ENCODE measurements at places on chromosomes 6 and 20.

GRCh38 chr6:128606611-128607010 lies 86.2 kb upstream of the PTPRK start:
- DNase-seq, result no peak

- DNase-seq, result no peak
Observed at GRCh38 chr20:47038566-47039560, 144.2 kb downstream of the EYA2 start.

DNA sequence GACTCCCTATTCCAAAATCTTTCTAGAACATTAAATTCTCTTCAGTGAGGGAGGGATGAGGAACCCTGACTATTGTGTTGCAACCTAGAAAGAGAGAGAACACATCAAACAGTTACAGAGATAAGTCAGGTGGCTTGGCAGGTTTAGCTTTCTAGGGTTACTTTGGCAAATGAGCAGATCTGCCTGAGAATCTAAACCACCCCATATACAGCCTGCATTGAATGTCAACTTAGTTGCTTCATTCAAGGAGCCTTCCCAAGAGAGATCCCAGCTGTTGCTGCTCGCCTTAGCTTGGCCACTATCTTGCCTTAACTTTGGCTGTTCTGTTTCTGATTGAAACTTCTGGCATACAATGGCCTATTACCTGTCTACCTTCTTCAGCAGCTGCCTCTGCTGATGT lies 74.7 kb upstream of the TCF21 start:
- DNase-seq, result no peak

DNA sequence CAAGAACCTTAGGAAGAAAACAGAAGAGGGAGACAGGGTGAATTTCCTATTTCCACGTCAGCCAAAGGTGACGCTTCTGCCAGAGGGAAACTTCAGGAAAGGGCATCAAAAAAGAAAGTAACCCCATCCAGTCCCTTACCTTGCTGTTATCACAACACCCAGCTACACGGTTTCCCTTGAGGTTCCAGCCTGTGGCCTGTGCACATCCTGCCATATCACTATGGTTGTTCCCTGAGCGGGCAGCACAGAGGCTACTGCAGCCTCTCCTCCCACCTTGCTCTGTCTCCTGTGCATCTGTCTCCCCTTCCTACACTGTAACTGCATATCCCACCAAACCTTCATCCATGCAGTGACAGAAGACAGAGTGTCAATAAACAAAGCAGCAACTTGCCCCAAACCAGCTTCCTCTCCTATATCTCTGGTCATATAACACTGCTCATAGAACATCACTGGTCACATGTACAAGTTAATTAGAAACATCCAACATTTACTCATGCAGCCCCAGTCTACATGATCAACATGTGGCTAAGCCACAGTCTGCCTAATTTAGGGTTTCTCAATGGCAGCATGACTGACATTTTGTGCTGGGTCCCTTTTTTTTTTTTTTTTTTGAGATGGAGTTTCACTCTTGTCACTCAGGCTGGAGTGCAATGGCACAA lies 54.7 kb downstream of the GFOD1 start:
- DNase-seq, result no peak

GRCh38 chr6:45104429-45104828 lies 223.7 kb upstream of the RUNX2 start:
- DNase-seq, result no peak

DNA sequence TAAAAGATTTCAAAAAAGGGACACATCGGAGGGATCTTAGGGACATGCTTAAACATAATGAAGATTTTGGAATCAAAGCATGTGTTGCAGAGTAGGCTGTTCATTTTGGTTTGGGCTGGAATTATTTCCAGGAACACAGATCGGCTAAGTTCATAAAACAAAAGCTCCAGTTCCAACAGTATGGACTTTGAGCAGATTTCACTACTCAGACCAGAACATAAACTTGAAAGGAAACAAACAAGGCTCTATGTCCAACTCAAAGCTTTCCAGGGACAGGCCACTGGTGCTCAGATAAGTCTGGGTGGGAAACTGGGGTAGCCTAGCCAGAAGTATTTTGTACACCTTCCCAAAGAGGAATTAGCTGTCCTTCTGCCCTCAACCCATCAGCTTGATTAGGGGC lies 51.2 kb upstream of the GMPR start:
- DNase-seq, result no peak

- DNase-seq, result no peak
Observed at GRCh38 chr6:106539936-106540335, 89.4 kb downstream of the RTN4IP1 start.

GRCh38 chr6:69340196-69340595 lies 456.6 kb downstream of the LMBRD1 start:
- DNase-seq, result no peak

- DNase-seq, result peak; percentile 40
Observed at GRCh38 chr6:79946272-79947190, 822 bp downstream of the ELOVL4 start.

DNA sequence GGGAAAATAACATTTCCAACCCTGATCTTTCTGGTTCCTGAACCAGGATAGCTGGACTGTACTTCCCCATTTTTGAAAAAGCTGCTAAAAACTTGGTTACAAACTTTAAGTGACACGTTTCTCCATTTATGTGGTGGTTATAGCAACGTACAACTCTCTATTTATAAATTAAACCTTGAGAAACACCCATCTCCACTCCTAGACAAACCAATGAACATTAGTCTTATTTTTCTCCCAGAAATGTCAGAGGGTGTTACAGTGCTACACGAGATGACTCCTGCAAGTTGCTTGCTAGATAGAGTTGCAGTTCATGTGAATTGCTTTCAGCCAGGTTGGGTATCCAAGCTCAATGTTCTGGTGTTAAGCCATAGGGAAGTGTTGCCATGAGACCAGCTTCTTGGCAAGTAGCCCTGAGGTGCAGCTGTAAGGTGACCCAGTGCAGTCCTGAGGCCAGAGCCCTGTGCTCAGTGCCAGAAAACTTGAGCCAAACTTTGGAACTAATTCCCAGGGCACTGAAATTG lies 51.3 kb upstream of the REV3L start:
- DNase-seq, result peak; percentile 20

GRCh38 chr20:23092861-23093495 lies 6.9 kb upstream of the CD93 start:
- no peak for DNase-seq

DNA sequence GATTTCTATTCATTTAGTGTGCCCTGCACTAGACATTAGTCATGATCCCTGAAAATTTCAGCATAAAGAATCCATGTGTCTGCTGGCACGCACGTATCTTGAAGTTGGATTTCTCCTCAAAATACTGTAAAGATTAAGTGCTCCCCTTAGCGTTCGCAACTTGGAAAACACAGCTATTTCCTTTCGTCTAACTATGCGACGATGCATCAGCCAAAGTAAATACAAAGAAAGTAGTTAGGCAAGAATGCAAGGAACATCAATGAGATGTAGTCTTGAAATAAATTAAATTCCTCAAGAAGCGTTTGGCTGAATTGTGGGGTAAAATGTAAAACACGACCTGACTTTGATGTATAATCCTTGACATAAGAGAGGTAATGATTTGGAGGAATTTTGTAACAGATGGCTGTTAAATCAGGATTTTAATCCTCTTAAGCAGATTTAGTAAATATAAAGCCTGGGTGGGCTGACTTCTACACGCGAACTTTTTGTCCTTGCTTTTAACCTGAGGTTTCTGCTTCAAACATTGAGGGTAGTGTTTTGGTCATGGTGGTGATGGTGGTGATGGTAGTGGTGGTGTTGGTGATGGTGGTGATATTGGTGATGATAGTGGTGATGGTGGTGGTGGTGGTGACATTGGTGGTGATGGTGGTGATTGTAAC lies 88.2 kb downstream of the FOXF2 start:
- DNase-seq, result no peak

- no peak for DNase-seq
Observed at GRCh38 chr6:41430875-41431274, 95.5 kb downstream of the NCR2 start.

DNA sequence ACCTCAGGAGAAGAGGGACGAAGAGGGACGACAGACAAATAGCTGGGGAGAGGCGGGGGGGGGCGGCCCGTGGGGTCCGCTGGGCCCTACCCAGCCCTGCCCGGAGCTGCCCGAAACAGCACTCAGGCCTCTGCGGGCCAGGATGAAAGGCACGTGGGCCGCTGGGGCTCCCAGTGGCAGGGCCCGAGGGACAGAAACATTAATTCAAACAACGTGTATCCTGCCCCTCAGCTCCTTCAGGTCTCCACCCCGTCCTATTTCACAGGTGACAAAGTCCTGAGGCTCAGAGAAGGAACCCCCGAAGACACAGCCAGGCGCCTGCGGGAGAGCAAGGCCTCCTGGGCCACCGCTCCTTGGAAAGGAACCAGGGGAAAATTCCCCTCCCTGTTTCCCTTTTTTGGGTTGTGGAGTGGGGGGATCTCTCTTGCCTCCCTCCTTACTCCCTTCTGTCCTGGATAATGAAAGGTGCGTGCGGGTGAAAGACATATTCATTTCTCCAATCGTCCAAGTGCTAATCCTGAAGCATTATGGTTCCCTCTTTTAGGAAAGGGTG lies 93.3 kb downstream of the RNASET2 start:
- no peak for DNase-seq

DNA sequence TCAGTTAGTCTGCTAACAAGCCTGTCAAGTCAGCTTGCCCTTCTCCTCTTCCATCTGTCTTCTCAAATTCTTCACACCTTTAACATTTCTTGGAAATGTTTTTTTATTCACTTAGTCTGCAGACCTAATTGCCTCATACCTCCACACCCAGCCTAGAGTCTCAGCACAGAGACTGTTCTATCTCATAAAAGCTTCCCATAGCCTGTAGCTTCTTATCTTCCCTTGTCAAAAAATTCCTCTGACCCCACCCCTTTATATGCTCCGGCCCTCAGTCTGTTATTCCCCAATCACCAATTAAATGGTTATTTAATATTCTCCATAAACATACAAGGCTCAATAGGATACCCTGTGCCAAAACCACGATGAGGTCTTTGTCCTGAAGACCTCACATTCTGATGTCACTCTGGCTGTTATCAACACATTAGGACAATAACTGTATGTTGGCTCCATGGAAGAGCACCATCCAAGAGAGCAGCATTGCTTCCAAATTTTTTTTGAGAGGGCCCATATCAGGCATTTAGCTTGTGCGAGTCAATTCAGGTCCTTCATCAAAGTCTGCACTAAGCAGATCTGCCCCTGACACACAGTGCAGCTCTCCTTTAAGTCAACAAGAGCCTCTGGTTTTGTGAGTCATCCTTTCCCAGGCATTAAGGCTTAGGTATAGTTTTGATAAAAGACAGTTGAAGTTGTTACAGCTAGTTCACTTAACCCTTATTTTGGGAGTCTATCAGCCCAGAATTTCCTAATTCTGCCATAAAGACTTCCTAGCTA lies 83.2 kb upstream of the TBX18 start:
- no peak for DNase-seq

- no peak for DNase-seq
Observed at GRCh38 chr6:39263303-39264037, 34.2 kb upstream of the KCNK5 start.

DNA sequence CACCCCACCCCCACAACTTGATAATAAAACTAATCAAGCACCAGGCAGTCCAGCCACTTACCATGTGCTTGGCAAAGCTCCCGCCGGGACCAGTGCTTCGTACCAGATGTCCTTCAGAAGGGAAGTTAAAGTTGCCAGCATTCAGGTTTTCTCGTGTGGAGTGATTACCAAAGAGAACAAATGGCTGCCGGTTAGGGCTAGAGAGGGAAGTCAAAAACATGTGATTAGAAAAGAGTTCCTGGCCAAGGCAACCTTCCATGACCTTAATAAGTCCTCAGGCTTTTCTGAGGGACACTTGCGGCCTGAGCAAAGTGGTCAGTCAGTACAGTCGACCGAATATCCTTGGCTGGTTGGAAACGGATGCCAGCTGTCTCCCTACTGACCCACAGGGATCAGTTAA lies 67.0 kb downstream of the DNAAF9 start:
- peak; percentile 35 for DNase-seq

GRCh38 chr6:36130667-36131510 lies 576 bp downstream of the MAPK13 start:
- no peak for DNase-seq

DNA sequence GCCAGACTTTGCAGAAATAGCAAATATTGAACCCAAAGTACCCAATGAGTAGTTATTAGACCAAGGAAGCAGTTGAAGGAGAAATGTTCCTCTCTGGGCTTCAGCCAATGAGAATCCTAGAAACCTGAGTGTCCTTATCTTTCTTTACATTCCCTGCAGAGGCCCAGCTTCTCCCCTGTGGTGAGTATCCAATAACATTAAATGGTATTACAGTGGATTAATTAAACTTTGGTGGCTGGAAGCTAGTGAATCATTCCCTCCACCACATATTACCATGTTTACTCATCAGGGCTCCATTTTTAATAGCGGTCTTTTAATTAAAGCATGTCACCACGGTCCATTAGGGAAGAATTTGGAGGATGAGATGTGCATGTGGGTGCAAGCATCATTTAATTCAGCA lies 74.0 kb downstream of the UNC5CL start:
- DNase-seq, result no peak

- no peak for DNase-seq
Observed at GRCh38 chr6:1391800-1392309, 2.5 kb downstream of the FOXF2 start.

GRCh38 chr20:24863356-24863755 lies 85.7 kb upstream of the CST7 start:
- no peak for DNase-seq

DNA sequence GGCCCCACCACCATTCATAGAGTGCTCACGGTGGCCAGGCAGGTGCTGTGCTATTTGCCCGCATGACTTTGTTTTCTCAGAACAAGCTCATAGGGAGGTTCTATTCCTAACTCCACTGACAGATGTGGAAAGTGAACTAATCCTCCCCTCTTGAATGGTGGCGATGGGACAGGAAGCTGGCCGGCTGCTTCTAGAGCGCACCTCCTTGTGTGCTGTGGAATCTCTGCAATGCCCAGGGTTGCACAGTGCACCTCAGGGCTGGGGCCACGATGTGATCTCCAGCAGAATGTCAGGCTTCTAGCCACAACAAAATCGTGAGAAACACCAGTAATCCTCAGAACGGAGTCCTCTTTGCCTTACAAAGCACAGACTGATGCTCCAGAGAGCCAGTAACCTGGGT lies 53.8 kb upstream of the SLC22A23 start:
- DNase-seq, result no peak

- DNase-seq, result no peak
Observed at GRCh38 chr6:73581293-73581692, 60.5 kb upstream of the EEF1A1 start.

GRCh38 chr20:36154700-36155628 lies at the start of gene EPB41L1:
TSS of gene EPB41L1 (plus strand) at chr20:36154740. CDS start at chr20:36173778, 19,038 bp downstream.
- DNase-seq, result peak; percentile 62

- DNase-seq, result no peak
Observed at GRCh38 chr6:142292166-142292924, 9.5 kb upstream of the ADGRG6 start.

GRCh38 chr6:121748376-121748775 lies 312.9 kb downstream of the GJA1 start:
- no peak for DNase-seq

All from anterior cingulate cortex (tissue), 58 donors.